Amygdala (tissue), 56 donors: ENCODE measurements at places on chromosomes 6 and 20.

DNA sequence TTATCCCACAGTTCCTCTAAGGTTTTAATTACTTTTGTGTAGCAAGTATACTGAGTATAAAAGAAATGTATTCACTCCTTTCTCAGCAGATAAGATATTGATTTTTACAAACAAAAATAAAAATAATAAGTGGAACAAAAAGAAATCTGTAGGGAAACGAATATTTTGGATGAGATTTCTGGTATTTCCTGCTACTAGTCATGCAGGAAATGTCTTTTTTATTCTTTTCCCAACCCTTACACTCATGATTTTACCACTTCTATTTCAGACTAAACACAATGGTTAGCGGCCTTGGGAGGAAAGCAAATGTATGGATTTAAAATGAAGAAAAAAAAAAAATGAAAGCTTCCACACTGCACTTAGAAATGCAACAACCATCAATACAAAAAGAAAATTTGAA is 580.5 kb upstream of the MARCKS start:
- no peak for DNase-seq

- no peak for DNase-seq
Measured at GRCh38 chr6:127481111-127481510, 21.9 kb upstream of the KIAA0408 start.

GRCh38 chr6:44008821-44009370 is 118.4 kb downstream of the MRPL14 start:
- DNase-seq: no peak

- DNase-seq: no peak
Measured at GRCh38 chr6:40901322-40902055, 137.5 kb downstream of the UNC5CL start.

DNA sequence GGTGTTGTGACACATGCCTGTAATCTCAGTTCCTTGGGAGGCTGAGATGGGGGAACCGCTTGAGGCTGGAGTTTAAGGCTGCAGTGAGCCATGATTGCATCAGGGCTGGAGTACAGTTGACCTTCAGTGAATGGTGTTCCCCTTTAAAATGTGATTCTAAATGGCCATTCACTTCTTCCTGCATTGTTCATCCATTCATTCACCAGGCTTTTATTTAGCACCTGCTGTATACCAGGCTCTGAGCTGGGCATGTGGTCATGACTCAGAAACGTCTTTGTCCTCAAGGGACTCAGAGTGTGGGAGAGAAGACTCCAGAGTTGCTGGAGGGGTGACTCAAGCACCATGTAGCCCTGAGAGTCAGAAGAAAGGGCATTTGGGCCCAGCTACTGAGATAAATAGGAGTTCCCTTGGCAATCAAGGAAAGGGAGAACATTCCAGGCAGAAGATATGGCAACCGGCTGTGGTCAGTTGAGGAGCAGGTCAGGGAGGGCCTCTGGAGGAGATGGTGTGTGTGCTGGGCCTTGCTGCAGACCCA is 101.1 kb downstream of the DLGAP4 start:
- no peak for DNase-seq

- no peak for DNase-seq
Measured at GRCh38 chr6:116450769-116451740, 10.1 kb upstream of the CALHM6 start.

DNA sequence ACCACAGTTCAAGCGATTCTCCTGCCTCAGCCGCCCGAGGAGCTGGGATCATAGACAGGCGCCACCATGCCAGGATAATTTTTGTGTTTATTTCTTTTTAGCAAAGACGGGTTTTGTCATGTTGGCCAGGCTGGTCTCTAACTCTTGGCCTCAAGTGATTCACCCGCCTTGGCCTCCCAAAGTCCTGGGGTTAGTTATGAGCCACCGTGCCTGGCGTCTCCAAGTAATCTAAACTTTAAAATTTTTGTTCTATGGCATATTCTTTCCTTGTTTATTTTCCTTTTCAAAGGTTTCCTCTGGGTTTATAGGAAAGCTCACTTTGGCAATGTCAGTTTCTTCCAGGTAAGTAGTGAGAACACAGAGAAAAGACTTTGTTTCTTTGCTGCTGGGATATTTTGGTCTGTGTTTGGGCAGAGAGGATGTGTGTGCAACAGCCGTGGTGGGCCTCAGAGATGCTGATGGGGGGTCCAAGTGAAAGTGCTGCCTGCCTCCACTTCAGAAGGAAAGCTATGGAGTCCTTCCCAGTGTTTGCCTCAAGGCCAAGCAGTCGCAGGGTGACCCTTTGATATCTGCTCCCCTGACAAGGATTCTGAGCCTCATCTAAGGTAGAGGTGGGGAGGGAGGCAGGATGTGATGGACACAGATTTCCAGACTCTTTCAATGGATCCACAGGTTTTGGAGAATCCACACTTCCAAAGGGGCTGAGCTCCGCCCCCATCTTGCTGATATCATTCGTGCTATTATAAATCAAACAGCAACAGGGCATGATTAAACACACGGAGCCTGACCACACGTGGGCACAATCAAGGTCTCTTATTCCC is 2.3 kb downstream of the LRP11 start:
- no peak for DNase-seq
